ENCODE measurements at places on chromosomes 6 and 20.
A peak's percentile ranks its signal among the peaks of the same experiment; 100 is the strongest.

- DNase-seq, result no peak
These were observed 38.9 kb downstream of the STK35 start for GRCh38 chr20:2140561-2140960.

- peak; percentile 85 for DNase-seq
These were observed 29.0 kb downstream of the MOCS3 start for GRCh38 chr20:50987493-50988210.

GRCh38 chr6:150949526-150949925, 84.0 kb downstream of the MTHFD1L start:
- no peak for DNase-seq

- no peak for DNase-seq
These were observed 10.4 kb downstream of the SCML4 start for GRCh38 chr6:107813555-107814194.

DNA sequence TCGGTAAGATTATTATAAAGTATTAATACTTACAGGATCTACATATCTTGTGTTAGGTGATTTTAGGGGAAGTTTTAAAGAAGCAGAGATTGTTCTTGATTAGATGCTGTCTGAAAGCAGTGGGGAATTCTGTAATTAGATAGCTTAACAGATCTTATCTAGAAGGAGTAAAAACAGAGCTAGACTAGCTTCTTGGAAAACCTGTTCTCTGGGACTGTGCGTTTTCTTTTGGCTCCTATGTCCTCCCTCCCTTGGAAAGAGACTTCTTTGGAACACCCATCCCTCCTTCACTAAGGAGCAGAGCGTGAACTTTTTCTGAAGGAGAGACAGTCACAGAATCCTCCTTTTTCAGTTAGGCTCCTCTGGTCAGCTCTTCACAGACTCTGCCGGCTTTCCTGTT, 83.5 kb upstream of the ZNF184 start:
- DNase-seq, result no peak

- no peak for DNase-seq
These were observed 193.9 kb downstream of the ZNF217 start for GRCh38 chr20:53399592-53400335.

DNA sequence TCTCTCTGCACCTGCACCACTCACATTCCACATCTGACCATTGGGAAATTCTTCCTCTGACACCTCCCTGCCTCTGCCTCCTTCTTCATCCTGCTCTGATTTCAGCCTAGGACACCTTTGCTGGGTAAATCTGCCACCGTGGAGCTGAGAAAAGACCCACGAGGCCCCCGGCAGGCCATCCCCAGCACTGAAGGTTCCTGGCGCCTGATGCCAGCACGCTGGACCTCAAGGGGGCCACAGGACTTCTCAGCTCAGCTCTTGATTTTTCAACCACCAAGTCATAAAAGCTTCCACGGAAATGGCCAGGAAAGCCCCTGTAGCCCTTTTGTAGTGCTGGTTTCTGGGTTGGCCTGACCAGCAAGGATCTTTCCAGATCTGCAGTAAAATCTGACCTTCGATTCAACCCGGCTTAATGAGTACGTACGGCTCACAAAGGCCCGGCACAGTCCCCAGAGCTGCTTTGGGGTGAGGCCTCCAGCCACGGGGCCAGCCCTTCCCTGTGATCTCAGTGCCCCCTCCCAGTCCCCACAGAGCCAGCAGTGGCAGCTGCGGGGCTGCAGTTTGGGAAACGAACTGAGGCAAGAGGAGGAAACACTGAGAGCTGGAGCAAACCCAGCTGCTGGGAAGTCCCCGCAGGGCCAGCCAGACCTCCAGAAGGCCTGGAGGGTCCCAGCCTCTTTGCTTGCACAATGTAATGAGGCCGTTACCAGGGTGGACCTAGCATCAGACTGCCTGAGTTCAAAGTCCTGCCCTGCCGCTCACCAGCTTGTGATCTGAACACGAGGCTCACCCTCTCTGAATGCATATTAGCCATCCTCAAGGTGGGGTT, 157.5 kb downstream of the BMP7 start:
- no peak for DNase-seq

DNA sequence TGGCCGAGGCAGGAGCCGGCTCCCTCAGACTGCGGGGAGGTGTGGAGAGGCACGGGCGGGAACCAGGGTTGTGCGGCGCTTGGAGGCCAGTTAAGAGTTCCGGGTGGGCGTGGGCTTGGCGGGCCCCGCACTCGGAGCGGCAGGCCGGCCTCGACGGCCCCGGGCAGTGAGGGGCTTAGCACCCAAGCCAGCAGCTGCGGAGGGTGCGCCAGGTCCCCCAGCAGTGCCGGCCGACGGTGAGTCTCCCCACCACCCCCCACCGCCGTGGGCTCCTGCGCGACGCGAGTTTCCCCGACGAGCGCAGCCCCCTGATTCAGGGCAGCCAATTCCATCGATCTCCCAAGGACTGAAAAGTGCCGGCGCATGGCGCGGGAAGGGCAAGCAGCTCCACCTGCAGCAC, 605.4 kb upstream of the SLC35B3 start:
- no peak for DNase-seq

DNA sequence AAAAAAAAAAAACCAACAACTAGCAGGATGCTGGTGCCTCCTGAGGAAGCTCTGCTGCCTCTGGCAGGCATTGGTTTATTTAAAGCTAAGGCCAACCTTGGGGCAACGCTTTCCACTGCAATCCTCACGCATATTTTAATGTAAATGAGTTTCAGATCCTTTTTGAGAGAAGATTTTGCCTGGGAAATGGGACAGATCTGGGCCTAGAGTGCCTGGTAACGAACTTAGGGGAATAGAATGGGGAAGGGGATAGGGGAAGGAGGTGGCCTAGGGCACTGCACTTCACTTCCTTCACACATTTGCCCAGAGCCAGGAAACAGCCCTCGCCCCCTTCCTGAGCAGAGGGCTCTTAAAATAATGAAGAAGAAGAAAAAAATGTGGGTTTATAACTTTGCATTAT, 132.7 kb upstream of the TMEM170B start:
- peak; percentile 60 for DNase-seq

DNA sequence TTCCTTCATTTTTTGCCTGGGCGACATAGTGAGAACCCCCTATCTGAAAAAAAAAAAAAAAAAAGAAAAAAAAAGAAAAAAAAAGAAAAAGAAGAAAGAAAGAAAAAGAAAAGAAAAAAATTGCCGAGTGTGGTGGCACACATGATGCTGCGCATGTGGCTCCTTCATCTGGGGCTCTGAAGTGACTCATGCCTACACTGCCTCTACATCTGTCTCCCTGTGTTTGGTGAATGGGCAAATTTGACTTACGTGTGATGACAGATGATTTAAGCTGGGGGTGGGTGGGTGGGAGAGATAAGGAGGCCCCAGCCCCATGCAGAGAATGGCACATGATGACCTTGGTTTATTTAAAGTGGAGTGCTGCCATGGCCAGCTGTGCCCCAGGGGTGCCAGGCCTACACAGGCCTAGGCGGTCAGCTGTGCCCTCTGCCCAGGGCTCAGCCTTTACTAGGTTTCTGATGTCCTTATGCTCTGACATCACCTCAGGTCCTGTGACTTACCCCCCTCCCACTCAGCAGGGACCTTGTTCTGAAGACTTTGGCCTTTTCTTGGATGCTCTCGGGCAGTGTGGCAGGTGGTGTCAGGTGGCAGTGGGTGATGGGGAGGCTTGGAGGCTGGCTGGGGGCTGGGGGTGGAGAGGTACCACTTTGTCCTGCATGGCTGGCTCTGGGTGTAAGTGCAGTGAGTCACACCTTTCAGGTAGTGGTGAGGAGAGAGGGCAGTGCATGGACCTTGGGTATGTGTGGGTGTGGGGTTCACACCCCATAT, 41.1 kb downstream of the VEGFA start:
- no peak for DNase-seq

GRCh38 chr20:26135325-26136110, 438.9 kb upstream of the ZNF337 start:
- no peak for DNase-seq

GRCh38 chr6:97702248-97702647, 419.2 kb upstream of the MMS22L start:
- DNase-seq, result no peak

- DNase-seq, result no peak
These were observed 26.0 kb downstream of the FAM229B start for GRCh38 chr6:112113431-112113830.

DNA sequence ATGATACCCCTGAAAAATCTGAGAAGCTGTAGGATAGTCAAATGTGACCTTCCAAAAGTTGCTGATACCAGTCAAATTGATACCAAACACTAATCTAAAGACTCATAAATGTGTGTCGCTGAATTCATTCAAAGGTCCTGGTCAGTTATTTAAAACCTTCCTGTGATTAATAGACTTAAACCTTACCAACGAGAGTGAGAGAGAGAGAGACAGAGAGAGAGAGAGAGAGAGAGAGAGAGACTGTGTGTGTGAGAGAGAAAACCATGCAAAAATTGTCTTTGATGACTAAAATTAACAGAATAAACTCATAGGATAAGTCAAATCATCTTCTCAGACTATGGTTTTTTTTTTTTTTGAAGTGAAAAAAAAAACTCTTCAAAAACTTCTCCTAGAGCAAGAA, 370.9 kb upstream of the HS3ST5 start:
- no peak for DNase-seq

Data from HAP-1 (cell line).